ENCODE measurements at places on chromosomes 1 and 21.
A peak's percentile ranks its signal among the peaks of the same experiment; 100 is the strongest.

GRCh38 chr21:39650306-39650705 is 37.6 kb downstream of the B3GALT5 start:
- no peak overlapping the region for H3K4me3 ChIP-seq
- H3K4me1 ChIP-seq: no peaks in the 10 kb centered on the region
- H3K27me3 ChIP-seq: peaks cover 3% of the 10 kb centered on the region
- no peak overlapping the region for H3K27ac ChIP-seq
- H3K36me3 ChIP-seq: no peaks in the 10 kb centered on the region

GRCh38 chr1:24195874-24196273 is 8.8 kb upstream of the IFNLR1 start:
- no peaks in the 10 kb centered on the region for H3K36me3 ChIP-seq
- no peak overlapping the region for H3K27ac ChIP-seq
- H3K4me1 ChIP-seq: peaks cover 11% of the 10 kb centered on the region
- no peak for DNase-seq
- no peak overlapping the region for H3K4me3 ChIP-seq

GRCh38 chr1:27979151-27979858 is 19.5 kb downstream of the XKR8 start:
- no peak overlapping the region for H3K27ac ChIP-seq
- H3K27me3 ChIP-seq: no peaks in the 10 kb centered on the region
- DNase-seq: no peak
- peaks cover 5% of the 10 kb centered on the region for H3K36me3 ChIP-seq

GRCh38 chr1:92587445-92587844 is 100.7 kb upstream of the GFI1 start:
- peaks cover 12% of the 10 kb centered on the region for H3K36me3 ChIP-seq
- H3K27ac ChIP-seq: no peak overlapping the region
- DNase-seq: peak; percentile 63
- no peaks in the 10 kb centered on the region for H3K27me3 ChIP-seq

- no peak overlapping the region for H3K4me3 ChIP-seq
- no peaks in the 10 kb centered on the region for H3K27me3 ChIP-seq
- H3K27ac ChIP-seq: no peak overlapping the region
- H3K4me1 ChIP-seq: no peaks in the 10 kb centered on the region
- peak; percentile 70 for DNase-seq
Observed at GRCh38 chr1:46223472-46223943, 20.4 kb downstream of the LURAP1 start.

DNA sequence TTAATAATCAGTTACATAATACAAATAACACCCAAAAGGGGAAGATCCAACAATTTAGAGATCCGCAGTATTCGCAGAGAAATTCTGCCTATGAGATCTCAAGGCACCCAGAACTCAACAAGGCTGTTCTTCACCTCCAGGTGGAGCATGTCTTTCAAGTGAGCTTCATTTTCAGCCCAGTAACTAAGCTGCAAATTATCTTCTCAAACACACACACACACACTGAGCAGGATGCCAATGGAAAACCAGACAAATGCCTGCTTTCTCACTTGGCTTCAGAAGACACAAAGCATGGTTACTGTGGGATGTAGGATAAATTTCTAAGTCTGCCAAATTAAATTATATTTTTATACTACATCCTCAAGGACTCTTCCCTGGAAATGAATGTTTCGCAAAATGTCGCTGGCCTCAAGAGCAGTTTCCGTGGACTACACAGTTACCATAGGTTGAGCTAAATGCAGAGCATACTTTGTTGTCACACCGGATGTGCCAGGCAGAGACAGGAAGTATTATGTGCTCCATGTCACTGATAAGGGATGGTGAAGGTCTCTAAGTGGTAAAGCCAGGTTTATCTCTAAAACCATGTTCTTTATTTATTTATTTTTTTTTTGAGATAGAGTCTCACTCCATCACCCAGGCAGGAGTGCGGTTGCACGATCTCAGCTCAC is 30.3 kb downstream of the UBR4 start:
- H3K4me3 ChIP-seq: peak overlapping the region; percentile 10
- peaks cover 26% of the 10 kb centered on the region for H3K4me1 ChIP-seq
- peaks cover 38% of the 10 kb centered on the region for H3K36me3 ChIP-seq
- no peak for DNase-seq
- H3K27ac ChIP-seq: peak overlapping the region; percentile 72

- H3K27ac ChIP-seq: no peak overlapping the region
- no peaks in the 10 kb centered on the region for H3K4me1 ChIP-seq
- no peak overlapping the region for H3K4me3 ChIP-seq
- H3K36me3 ChIP-seq: no peaks in the 10 kb centered on the region
- DNase-seq: no peak
- H3K27me3 ChIP-seq: no peaks in the 10 kb centered on the region
Observed at GRCh38 chr21:27519361-27519760, 552.5 kb upstream of the ADAMTS5 start.

- no peak for DNase-seq
- no peaks in the 10 kb centered on the region for H3K36me3 ChIP-seq
- no peak overlapping the region for H3K27ac ChIP-seq
- H3K4me1 ChIP-seq: no peaks in the 10 kb centered on the region
- no peak overlapping the region for H3K4me3 ChIP-seq
Observed at GRCh38 chr1:183724350-183725042, 71.4 kb upstream of the APOBEC4 start.

DNA sequence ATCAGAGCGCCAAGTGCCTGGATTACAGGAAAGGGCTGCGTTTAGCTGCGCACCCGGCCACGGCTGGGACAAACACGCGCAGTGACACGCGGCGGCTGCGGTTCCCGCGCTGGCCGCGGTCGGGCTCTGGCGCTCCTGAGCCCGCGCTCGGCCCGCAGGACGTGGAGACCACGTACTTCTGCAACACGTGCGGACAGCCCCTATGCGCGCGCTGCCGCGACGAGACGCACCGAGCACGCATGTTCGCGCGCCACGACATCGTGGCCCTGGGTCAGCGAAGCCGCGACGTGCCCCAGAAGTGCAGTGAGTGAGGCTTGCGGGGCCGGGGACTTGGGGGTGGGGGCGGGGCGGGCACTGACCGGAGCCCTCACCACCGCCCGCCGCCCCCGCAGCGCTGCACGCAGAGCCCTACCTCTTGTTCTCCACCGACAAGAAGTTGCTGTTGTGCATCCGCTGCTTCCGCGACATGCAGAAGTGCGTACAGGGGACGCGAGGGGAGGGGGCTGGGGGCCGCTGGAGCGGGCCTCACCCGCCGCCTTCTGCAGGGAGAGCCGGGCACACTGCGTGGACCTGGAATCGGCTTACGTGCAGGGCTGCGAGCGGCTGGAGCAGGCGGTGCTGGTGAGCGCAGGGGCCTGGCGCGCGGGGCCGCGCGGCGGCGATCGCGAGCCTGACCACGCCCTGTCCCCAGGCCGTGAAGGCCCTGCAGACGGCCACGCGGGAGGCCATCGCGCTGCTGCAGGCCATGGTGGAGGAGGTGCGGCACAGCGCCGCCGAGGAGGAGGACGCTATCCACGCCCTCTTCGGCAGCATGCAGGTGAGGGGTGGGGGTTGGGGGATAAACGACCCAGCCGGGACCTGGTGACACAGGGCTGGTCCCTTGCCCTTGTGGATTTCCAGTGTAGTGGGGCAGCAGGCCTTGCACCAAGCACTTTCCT is 3.1 kb downstream of the RNF207 start:
- H3K4me3 ChIP-seq: no peak overlapping the region
- no peaks in the 10 kb centered on the region for H3K4me1 ChIP-seq
- peaks cover 6% of the 10 kb centered on the region for H3K27me3 ChIP-seq

- no peaks in the 10 kb centered on the region for H3K27me3 ChIP-seq
- H3K36me3 ChIP-seq: no peaks in the 10 kb centered on the region
- no peak overlapping the region for H3K4me3 ChIP-seq
- no peak for DNase-seq
- no peaks in the 10 kb centered on the region for H3K4me1 ChIP-seq
- H3K27ac ChIP-seq: no peak overlapping the region
Observed at GRCh38 chr1:3237994-3238702, 169.1 kb downstream of the PRDM16 start.

DNA sequence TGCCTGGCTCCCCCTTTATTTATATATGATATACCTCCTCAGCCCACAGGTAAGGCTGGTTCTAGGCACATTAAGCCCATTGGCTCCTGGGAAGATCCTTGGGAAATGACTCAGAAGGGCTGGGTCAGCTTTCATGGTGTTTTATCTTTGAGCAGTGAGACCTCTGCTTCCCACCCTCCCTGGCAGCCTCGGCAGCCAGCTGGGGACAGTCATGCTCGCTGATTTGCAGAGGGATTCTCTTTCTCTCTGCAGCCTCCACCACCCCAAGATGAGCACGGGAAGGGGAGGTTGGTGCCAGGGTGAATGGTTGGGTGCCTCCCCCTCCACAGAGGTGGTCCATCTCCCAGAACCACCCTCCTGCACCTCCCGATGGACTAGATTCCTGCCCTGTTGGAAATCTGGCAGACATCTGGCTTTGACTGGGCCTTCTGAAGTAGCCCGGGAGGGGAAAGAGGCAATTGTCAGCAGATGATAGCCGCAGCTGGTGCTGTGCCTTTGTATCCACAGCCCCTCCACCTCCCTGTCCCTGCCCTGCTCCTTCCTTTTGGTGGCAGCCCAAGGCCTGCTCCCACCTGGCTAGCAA is 24.6 kb downstream of the IER5 start:
- DNase-seq: no peak
- H3K4me3 ChIP-seq: no peak overlapping the region
- peaks cover 7% of the 10 kb centered on the region for H3K27me3 ChIP-seq
- no peak overlapping the region for H3K27ac ChIP-seq
- peaks cover 24% of the 10 kb centered on the region for H3K4me1 ChIP-seq

DNA sequence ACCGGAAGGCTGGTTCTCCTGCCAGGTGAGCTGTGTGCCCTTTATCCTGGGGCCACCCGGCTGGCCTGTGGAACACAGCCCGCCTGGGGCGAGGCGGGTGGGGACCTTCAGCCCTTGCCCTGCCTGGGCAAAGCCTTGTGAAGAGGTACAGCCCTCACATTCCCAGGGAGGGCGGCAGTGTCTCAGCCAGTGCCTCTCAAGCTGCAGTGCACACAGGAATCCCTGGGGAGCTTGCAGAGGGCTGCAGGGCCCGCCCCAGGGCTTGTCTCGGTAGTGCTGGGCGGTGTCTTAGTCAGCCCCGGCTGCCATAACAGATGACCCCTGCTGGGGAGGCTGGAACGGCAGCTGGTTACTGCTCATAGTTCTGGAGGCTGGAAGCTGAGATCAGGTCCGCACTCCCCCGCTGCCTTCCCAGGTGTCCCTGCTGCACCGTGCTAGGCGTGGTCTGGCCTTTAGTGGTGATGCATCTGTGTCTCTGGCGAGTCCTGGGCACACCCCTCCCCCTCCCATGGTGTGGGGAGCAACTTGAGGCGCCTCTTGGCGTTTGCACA is 12.6 kb downstream of the DFFB start:
- no peaks in the 10 kb centered on the region for H3K27me3 ChIP-seq
- H3K4me1 ChIP-seq: peaks cover 6% of the 10 kb centered on the region
- H3K27ac ChIP-seq: no peak overlapping the region
- H3K36me3 ChIP-seq: peaks cover 4% of the 10 kb centered on the region
- no peak overlapping the region for H3K4me3 ChIP-seq

GRCh38 chr21:38538353-38538752 is 40.1 kb upstream of the ERG start:
- no peaks in the 10 kb centered on the region for H3K4me1 ChIP-seq
- H3K27ac ChIP-seq: no peak overlapping the region
- H3K4me3 ChIP-seq: no peak overlapping the region

DNA sequence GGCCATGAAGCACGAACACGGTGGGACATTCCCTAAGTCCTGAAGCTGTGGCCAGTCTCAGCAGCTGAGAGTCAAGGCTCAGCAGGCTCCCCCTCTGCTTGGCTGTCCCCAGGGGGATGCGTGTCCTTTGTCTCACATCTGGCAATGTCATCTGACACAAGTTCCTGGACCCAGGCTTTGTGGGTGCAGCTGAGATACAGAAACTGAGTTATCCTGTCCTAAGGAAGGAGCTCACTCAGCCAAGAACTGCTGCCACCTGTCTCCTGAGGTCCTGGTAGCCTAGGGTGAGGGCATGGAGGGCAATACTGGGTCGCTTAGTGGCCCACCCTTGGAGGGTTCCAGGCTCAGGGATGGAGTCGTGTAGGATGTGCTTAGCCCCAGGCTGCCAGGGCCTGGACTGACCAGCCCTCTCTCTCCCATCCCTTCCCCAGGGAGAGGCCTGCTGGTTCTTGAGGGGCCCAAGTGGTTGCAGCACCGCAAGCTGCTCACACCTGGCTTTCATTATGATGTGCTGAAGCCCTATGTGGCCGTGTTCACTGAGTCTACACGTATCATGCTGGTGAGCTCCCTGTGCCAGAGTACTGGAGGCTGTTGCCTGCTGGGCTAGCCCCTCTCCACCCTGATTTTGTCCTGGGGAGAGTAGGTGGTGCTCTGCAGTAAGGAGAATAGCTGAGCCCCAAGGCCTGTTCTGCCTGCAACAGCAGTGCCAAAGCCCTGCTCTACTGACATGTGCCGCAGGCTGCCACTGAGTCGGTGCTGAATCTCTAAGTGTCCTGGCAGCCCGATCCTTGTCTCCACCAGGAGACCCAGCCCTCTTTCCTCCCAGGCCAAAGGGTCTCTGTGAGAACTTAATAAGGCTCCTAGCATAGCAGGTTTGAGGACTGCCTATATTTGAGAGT is 13.5 kb downstream of the CYP4B1 start:
- H3K27me3 ChIP-seq: peaks cover 4% of the 10 kb centered on the region
- no peaks in the 10 kb centered on the region for H3K36me3 ChIP-seq
- no peak overlapping the region for H3K4me3 ChIP-seq
- H3K27ac ChIP-seq: no peak overlapping the region
- no peaks in the 10 kb centered on the region for H3K4me1 ChIP-seq

DNA sequence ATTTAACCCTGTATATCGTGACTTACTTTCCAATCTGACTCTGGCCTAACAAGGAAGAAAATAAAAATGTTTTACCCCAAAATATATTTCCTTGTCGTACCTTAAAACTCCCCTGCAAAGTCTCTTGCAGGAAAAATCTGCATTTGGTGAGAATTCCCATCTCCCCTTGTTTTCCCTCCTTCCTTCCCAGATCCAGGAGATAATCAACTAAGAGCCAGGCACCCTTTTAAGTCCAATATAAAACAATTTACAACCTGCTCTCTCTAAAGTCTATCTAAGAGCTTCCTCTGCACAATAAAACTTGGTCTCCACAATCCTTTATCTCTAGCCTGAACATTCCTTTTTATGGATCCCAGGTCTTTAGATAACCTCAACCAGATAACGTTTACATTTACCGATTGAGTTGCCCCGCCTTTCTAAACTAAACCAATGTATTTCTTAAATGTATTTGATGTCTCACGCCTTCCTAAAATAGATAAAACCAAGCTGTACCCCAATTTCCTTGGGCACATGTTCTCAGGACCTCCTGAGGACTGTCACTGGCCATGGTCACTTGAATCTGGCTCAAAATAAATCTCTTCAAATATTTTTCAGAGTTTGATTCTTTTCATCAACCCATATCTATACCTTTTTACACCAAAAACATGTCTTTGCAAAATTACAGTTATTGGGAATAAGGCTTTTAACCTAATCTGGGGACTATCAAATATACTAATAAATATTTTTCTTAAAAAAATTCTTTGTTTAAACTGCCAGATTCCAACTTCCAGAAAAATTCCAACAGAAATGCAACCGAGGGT is 993 bp downstream of the DDX59 start:
- DNase-seq: no peak
- peaks cover 17% of the 10 kb centered on the region for H3K36me3 ChIP-seq
- H3K4me1 ChIP-seq: peaks cover 46% of the 10 kb centered on the region
- peak overlapping the region; percentile 96 for H3K27ac ChIP-seq

GRCh38 chr1:34405266-34405959 is 228.7 kb downstream of the C1orf94 start:
- H3K36me3 ChIP-seq: no peaks in the 10 kb centered on the region
- peaks cover 15% of the 10 kb centered on the region for H3K27me3 ChIP-seq
- H3K27ac ChIP-seq: no peak overlapping the region
- no peak overlapping the region for H3K4me3 ChIP-seq
- H3K4me1 ChIP-seq: no peaks in the 10 kb centered on the region

GRCh38 chr1:226405411-226405988 is 2.4 kb downstream of the PARP1 start:
- peak overlapping the region; percentile 76 for H3K27ac ChIP-seq
- H3K36me3 ChIP-seq: peaks cover 13% of the 10 kb centered on the region
- no peak for DNase-seq
- H3K4me3 ChIP-seq: peak overlapping the region; percentile 93
- H3K4me1 ChIP-seq: peaks cover 51% of the 10 kb centered on the region

Measured in natural killer cell treated with Interleukin-12 subunit alpha and Interleukin-12 subunit beta and Interleukin-15 and Interleukin-18, amount 100 ng/mL, for 72 hours (primary cell).